ENCODE measurements at places on chromosomes 6 and 20. TPM values are rescaled to one million over a fixed set of nuclear protein-coding genes. Genes with fewer than 3 reads are reported as not detected.

PLAGL1 gene
- polyA plus RNA-seq, result 12.2 TPM

WFDC10B gene
- not detected for polyA plus RNA-seq

DNMT3B gene
- polyA plus RNA-seq, result 0.38 TPM

CCN5 gene
- 5.7 TPM for polyA plus RNA-seq

AK9 gene
- polyA plus RNA-seq, result 3.9 TPM
